ENCODE measurements at places on chromosomes 7 and 10.

- no peak for DNase-seq
These were observed 254.1 kb downstream of the ZMYND11 start for GRCh38 chr10:389261-389790.

DNA sequence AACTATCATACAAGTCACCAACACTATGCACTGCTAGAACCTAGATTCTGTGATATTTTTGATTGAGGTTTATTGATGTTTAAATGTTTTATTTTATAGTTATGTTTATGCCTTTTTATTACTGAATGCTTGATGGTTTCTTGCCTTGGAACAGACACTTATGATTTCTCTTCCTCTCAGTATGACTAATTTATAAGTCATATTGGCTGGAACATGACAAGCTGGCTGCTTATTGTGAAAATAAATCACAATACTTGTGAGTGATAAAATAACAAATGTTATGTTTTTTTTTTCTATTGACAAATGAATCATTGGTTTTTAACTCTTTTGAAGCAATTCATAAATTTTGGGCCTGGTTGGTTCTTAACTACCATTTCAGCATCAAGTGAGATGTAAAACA lies 142.0 kb upstream of the MALRD1 start:
- no peak for DNase-seq

DNA sequence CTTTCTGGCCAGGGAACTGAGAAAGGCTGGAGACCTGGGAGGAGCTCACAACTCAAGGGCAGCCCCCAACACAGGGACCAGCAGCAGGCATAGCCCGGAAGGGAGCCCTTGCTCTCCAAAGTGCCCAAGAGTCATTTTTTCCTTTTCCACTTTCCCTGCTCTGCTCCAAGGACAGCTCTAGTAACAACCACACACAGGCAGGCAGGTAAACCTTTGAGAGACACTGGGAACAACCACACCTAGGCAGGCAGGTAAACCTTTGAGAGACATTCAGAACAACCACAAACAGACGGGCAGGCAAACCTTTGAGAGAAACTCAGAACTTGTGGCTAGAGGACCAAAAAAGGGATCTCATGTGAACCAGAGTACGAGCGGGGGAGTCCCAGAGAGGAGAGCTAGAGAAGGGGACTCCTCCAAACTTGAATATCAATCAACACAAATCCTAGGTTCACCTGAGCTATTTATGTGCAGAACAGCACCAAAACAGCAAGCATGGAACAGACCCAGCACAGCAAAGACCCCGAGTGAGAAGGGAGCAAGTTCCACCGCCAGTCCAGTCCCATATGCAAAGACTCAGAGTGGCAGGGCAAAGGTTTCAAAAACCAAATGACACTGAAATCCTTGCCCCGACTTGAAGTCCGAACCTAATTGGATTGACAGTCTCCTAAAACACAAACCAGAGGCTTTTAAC lies 33.6 kb upstream of the GUSB start:
- no peak for DNase-seq

DNA sequence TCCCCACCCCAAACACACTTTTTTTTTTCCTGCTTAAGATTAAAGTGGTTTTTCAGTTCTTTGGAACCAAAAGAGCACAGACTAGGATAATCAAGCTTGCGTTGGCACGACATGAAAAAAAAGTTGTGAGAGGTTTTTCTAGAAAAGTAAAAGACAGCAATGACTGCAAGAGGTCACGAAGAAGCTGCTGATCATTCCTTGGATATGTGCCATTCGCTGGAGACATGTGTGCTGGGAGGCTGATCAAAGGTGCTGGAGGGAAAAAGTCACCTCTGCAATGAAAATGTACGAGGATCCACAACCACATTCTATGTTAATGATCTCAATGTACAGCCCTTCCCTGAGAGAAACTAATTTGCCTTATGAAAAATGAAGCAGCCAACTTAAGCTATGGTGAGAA lies 5.4 kb downstream of the AKR1B1 start:
- no peak for DNase-seq

DNA sequence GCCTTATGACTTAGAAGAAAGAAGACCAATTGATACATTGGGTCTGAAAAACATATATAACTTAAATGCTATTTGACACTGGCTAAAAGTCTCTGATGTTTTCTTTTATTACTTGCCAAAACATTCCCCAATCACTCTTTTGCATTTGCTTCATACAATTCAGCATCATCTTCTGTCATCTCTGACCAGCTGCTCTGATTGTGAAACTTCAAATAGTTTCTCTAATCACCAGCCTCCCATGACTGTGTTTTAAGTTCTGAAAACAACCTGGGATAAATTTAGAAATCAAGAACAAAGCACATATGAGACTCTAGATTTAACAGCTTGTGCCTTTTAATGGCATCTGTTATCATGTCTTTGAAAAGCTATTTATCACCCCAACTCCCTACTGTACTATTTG lies 208.4 kb upstream of the KCND2 start:
- peak; percentile 85 for DNase-seq

DNA sequence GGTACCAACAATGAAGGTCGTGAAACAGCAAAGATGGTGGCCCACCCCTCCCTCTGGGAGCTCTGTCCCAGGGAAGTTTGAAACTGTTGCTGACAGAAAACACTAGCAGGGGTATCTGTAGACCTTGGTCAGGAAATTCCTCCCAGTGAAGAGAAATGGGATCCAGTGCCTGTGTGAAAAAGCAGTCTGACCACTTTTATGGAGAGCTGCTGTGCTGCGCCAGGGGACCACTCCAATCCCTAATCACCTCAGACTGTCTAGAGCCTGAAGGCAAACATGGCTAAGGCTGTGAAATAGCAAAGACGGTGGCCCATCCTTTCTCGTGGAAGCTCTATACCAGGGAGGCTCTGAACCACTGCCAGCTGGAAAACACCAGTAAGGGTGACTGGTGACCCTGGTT lies 38.3 kb upstream of the TMEM140 start:
- no peak for DNase-seq

- DNase-seq, result no peak
These were observed 50.0 kb upstream of the KCNMA1 start for GRCh38 chr10:77687621-77688020.
